T-helper 1 cell (primary cell): ENCODE measurements at places on chromosomes 3 and 15.

DNA sequence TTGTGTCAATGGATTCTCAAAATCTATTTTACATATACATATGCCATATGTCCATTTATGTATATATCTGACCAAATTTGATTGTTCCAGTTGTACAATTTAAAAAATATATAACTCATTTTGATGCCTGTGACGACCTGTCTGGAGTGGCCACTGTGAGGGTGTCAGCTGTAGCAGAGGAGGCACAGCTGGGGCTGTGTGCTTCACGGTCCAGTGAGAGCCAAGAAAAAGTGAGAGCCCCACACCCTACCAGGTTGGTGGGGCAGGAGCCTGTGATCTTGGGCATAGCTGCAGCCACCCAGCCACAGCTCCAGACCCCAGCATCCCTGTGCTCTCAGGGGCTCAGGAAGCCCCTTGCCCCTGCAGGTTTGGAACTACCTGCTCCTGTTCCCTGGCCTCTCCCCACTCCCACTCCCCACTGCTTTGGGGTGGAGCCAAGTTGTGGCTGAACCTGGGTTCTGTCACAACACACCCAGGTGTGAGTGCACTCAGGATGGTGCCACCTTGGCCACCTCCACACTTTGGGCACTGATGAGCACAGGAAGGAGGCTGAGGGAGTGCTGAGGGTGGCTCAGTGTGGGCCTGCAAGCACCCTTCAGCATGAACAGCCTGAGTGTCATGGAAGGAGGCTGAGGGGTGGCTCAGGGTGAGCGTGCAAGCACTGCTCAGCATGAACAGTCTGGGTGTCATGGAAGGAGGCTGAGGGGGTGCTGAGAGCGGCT, 161.1 kb upstream of the ROBO1 start:
- DNase-seq: no peak

DNA sequence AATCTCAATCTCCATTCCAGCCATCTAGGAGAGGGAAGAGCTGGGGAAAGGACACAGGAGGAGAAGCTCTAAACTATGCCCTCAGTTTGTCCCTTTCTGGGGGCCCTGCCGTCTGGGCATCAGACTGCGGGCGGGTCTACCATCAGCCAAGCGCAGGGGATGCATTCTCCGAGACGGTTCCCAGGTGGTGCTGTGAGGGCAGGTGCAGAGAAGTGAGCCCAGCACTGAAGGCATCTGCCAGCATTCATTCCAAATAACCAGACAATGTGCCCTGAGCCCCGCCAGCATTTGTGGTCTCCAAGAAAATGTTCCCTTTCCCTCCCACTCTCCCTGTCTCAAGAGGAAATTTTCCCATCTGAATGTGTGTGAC, 265.7 kb downstream of the XXYLT1 start:
- no peak for DNase-seq

GRCh38 chr3:179794355-179794754, 141.5 kb downstream of the USP13 start:
- DNase-seq: no peak

DNA sequence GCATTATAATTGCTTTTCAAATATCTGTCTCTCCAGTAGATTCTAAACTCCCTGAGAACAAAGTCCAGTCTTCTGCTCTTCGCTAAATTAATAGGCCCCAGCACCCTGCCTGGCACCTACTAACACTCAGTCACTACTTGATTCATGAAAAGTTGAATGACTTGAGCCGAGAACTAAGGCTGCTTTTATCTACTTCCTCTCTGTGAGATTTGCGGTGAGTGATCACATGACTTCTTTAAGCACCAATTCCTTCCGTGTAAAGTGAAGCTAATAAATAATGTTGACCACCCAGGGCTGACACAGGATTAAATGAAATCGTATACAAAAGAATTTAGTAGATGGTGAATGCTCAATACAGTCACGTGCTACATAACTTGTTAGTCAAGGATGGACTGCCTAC, 44.6 kb upstream of the PGPEP1L start:
- peak; percentile 13 for DNase-seq

GRCh38 chr3:111617912-111618601, 22.9 kb upstream of the ZBED2 start:
- no peak for DNase-seq

- no peak for DNase-seq
Observed at GRCh38 chr3:192174283-192174682, 553.1 kb downstream of the FGF12 start.

GRCh38 chr3:73086071-73086494, 24.6 kb downstream of the EBLN2 start:
- DNase-seq: no peak

DNA sequence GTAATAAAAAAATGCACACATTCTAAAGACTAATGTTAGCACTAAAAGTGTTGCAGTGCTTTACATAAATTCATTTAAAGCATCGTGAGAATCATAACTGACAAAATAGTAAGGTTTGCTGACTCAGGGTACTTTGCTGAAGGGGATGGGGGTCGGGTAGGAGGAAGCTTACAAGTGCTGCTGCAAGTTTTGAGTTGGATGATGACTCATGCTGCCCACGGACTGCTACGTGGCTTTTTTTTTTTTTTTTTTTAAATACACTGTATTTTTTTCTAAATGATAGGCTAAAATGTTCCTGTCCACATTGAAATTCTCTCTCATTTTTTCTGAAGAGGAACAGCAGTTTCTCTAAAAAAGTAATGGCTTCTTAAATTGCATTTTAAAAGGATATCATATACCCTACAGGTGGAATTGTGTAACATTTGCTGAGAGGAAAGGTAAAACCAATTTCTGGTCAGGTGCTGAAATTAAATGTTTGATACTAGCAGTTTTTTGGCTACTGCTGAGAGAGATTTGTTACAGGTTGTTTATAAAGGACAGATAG, 2.2 kb downstream of the MAPK6 start:
- DNase-seq: peak; percentile 85

- DNase-seq: no peak
Observed at GRCh38 chr3:67509471-67510075, 144.8 kb downstream of the SUCLG2 start.

DNA sequence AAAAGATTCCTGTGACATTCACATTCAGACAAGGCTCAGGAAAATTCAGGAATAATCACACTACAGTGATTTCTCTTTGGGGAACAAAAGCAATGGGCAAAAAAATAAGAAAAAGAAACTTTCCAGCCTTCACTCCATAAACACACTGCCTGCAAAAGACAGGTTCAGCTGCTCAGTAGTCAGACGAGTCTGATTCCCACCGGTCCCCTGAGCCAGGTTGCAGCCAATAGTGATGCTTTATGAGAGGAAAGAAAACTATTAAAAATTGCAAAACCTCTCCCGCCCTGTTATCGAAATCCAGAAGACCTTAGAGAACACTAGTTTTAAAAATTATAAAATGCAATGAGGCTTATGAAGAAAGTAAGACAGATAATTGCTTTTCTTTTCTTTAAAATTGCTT, 8.5 kb downstream of the PLCH1 start:
- DNase-seq: no peak

- peak; percentile 27 for DNase-seq
Observed at GRCh38 chr3:43770426-43771103, 79.8 kb downstream of the ABHD5 start.

DNA sequence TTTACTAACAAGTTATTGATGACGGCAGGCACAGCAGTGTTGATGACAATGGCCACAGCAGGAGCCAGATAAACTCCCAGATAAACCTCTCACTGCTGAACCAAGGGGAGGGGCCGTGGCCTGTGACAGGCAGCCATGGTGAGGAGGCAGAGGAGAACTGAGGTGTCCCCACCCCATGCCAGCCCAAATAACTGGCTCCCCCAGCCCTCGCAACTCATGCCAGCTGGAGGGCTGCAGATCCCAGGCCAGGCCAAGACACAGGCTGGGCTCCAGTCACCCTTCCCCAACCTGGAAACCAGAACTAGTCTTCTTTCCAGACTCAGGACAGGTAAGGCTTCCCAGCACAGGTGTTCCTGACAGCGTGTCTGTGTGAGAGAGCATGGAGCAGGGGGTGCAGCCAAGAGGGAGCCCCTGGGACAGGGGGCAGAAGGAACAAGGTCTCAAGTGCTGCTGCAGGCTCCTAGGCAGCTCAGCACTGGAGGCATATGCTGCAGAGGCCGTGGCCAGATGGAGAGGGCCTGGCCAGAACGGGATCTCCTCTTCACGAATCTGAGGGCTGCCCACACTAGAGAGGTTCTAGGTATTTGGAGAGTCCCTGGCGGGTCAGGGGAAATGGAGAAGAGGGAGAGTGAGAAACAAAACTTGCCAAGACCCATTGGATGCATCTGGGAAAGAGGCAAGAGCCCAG, 15.9 kb downstream of the PLA2G4F start:
- no peak for DNase-seq

DNA sequence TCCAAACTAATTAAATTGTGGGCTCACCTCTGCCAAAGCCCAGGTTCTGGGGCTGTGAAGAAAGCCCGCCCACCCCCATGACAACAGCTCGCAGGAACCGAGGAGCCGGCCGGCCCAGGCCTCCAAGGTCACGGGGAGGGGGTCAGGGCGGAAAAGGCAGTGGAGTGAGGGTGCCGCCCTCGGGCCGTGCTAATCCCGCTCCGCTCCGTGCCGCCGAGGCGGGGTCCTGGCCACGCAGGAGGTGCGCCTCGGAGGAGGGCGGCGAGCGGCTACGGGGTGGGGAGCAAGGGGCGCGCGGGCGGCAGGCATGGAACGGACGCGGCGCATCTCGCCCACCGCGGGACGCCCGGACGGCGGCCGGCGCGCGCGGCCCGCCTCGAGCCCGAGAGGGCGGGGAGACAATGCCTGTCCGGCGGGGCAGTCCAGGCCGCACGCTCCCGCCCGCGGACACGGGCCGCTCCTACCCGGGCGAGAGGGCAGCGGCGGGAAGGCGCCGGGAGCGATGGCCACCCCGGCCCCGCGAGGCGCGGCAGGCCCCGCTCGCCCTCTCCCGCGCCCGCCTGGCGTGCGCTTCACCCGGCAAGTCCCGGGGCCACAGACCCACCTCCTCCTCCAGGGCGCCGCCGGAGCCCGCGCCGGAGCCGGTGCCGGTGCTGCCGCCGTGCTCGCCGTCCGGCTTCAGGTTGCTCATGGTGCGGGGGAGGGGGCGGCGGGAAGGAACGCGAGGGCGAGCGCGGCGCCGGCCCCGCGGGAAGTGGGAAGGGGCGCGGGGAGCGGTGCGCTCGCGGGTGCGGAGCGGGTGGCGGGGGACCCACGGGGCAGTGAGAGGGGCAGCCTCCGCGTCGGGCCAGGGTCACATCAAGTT, 528 bp downstream of the RBPMS2 start:
- no peak for DNase-seq

- DNase-seq: no peak
Observed at GRCh38 chr3:126340943-126341754, 16.1 kb downstream of the KLF15 start.

- DNase-seq: no peak
Observed at GRCh38 chr3:16349986-16350596, 85.1 kb downstream of the OXNAD1 start.

DNA sequence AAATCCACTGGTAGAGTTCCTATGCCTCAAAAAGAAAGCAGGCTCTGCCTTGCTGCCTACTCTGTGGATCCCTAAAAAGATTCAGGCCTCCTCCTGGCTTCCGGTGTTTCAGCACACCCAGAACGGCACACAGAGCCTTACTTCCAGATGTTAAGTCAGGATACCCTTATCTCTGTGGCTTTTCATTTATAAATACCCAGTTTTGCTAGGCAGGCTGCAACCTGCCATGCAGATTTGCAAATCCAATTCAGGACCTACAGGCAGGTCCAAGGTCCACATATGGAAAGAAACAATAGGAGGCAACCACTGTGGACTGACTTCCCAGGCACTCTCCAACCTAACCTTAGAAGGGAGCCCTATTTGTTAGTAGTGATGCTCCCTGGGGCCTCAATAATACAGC, 30.7 kb downstream of the EFL1 start:
- no peak for DNase-seq

DNA sequence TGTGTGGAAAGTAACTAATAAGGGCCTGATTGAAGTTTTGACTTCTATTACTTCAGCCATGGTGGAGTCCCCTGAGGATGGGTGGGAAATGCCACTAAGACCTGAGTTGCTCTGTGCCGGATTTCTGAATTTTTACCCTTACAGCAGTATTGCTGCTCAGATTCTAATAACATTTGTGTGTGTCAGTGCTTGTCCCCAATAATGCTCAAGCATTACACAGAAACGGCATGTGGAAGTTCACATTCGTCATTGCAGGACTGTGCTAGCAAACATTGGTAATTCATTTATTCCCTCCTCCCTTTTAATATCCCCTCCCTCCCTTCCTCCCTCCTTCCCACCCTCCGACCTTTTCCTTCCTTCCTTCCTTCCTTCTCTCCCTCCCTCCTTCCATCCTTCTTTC, 484.5 kb upstream of the ONECUT1 start:
- DNase-seq: no peak

DNA sequence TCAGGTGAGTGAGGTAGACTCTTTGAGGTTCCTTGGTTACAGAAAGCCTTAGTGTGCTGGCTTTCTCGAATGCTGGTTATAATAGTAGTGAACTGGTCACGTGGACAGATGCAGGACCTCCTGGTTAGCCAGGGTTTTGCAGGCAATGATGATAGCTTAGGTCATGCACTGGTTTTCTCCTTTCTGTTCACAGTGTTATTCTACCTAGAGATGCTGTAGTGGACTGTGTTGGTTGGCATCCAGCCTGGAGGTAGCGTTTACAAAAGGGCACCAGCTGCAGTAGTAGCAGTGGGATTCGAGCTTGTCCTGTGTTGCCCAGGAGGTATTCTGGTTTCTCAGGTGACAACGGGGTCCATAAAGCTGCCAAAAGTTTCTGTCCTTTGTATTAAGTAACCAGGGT, 27.0 kb downstream of the PCCB start:
- DNase-seq: no peak

GRCh38 chr3:28069438-28069837, 172.0 kb upstream of the CMC1 start:
- DNase-seq: no peak

GRCh38 chr15:61195116-61196002, 33.7 kb downstream of the RORA start:
- no peak for DNase-seq

- no peak for DNase-seq
Observed at GRCh38 chr3:68986496-68987208, 26.8 kb downstream of the EOGT start.

DNA sequence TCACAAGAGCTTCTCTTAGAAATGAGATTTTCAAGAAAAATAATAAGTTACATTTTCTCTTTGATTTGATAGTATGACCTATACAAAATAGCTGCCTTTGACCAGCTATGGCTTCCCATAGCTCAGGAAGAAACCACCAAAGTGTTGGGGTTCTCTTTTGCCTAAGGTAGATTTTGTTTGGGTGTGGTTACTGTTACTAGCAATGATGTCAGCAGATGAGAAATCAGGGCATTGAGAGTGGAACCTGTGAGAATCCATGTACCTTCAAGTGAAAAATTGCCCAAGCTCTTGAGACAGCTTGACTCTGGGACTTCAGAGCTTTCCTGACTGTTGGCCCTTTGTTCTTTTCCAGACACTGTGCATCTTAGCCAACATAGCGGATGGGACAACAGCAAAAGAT, 45.6 kb downstream of the NME9 start:
- no peak for DNase-seq

DNA sequence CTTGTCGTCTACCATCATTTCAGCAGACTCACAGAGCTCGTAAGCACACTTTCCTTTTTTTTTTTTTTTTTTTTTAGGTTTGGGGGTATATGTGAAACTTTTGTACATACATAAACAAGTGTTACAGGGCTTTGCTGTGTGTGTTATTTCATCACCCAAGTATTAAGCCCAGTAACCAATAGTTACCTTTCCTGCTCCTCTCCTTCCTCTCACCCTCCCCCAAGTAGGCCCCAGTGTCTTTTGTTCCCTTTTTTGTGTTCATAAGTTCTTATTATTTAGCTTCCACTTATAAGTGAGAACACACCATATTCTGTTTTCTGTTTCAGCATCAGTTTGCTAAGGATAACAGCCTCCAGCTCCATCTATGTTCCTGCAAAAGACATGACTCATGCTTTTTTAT, 746.8 kb downstream of the GRM7 start:
- no peak for DNase-seq
